ENCODE measurements at places on chromosomes 1 and 21. TPM values are rescaled to one million over a fixed set of nuclear protein-coding genes. Genes with fewer than 3 reads are reported as not detected.

- DNase-seq = no peak
Measured at GRCh38 chr1:177145106-177146070, 19.1 kb downstream of the ASTN1 start.

DNA sequence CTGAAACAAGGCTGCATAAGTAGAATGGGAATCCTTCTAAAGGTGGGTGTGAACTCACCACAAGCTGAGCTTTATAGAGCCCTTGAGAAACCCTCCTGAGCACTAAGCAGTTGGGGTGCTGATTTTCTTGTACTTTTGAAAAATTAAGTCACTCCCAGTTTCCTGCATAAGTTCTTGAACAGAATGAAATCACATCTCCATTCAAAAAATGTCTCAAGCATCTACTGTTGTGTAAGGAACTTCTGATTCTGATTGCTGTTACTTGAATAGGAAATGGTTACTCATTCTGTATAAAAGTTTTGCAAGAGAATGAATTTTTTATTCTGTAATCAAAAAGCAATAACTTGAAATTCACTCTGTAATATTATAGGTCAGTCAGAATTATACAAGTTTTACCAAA lies 50.8 kb upstream of the WNT2B start:
- DNase-seq = no peak

GRCh38 chr1:93576346-93576745 lies 105.3 kb downstream of the BCAR3 start:
- no peak for DNase-seq

GRCh38 chr1:183721041-183721440 lies 67.9 kb upstream of the APOBEC4 start:
- no peak for DNase-seq

The TMCO1 gene
- polyA plus RNA-seq = 168 TPM

DNA sequence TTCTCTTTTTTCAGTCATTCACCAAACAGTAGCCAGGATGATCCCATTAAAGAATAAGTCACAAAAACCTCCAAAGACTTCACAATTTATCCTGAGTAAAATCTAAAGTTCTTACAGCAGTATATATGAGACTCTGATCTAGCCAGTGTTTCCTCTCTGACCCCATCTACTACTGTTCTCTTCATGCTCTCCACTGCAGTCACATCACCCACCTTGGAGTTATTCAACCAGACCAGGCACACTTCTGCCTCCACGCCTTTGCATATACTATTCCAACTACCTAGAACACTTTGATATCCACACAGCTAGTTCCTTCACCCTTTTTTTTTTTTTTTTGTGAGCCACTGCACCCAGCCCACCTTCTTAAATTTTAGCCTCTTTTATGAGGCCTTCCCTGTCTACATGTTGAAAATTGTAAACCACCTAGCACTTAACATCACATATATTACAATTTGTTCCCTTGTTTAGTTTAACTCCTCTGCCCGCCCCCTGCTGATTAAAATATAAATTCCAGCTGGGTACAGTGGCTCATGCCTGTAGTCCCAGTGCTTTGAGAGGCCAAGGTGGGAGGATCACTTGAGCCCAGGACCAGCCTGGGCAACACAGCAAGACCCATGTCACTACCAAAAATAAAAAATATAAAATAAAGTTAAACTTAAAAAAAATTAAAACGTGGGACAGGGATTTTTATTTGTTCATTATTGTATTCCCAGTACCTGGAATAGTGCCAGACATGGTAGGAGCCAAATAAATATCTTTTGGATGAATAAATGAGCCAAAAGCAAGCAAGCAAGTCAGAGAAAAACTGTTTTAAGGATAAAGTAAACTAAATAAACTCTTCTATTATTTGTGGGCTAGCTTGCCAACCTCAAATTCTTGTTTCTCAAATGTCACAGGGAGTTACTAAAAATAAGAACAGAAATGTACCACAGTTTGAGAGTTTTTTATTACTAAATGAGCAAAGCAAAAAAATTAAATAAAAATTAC lies 35.2 kb upstream of the MUTYH start:
- no peak for DNase-seq

DNA sequence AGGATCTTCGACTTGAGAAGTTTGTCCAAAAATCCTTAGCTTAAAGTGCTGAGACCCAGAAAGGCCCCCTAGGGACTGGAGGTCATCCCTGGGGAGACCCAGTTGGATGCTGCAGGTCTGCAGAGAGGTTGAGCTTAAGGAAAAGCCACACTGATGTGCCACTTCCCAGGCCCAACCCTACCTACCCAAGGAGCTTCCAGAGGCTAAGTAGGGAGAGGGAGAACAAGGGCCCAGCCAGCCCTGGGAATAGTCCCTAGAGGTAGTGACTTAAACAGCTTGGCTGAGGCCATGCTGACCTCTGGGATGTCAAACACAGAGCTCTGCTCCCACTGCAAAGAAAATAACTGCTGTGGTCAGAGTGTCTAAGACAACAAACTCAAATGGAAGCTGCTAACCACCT lies 693.7 kb downstream of the MATN1 start:
- DNase-seq = no peak

DNA sequence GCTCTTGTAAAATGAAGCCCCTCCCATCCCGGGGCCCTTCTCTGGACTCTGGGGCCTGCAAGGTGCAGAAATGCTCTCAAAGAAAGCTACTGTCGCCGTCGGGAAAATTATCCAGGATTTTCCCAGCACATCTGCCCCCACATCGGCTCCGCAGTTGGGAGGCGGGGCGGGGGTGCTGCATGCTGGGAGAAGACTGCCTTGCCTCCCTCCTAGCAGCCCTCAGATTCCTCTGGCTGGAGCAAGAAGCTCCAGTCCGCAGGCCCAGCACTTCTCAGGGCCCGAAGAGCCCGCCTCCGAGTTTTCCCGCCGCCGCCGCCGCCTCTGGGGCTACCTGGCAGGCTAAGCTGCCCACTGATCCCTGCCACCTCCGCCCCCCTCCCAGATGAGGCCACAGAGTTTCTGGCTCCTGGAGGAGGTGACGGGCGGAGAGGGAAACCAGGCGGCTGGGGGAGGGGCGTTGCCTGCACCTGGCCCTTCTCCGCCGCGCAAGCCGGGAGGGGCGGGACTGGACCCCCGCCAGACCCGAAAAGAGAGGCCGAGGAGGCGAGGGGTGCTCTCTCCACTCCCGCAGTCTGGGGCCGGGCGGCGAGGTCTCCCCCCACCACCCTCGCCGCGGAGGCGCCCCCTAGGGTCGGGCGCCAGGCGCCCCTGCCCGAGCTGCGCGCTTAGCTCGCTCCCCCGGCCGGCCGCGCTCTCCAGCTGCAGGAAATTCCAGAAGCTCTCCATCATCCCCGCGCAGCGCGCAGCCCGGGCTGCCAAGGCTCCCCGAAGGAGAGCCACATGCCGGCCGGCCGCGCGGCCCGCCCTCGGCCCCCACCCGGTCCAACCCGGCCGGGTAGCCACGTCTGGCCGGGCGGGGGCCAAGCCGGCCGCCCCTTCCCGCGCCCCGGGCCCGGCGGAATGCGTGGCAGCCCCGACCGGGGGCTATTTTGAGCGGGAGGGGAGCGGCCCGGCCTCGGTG lies 28.8 kb downstream of the AHDC1 start:
- no peak for DNase-seq

The OR2T11 gene
- not detected for polyA plus RNA-seq

DNA sequence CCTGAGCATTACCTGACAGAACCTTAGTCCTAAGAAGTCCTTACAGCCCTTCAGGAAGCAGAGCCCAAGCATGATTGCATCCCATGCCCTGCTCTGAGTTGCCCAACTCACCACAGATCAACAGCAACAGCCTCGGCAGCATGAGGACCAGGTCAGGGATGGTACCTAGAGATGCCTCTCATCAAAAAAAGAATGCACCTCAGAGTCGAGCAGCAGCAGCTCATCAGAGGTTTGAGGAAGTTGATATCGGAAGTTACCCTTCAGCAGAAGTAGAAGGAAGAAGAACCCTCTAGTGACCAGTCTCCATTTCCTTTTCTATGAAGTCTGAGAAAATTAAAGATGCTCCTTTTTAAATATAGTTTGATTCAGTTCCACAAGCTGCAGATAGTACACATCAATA lies at the start of gene FCRL1:
FCRL1 (minus strand) TSS at position 225 of the 400 bp plus-strand sequence; CDS start at position 142, 83 bp downstream.
- no peak for DNase-seq
